8988T (cell line): ENCODE measurements at places on chromosomes 5 and 9.

GRCh38 chr5:68285851-68286611, 70.5 kb downstream of the PIK3R1 start:
- no peak for DNase-seq

GRCh38 chr9:134722120-134722701, 80.6 kb downstream of the COL5A1 start:
- no peak for DNase-seq

- DNase-seq: peak; percentile 50
These were observed 220.0 kb downstream of the GABBR2 start for GRCh38 chr9:98488571-98489312.

DNA sequence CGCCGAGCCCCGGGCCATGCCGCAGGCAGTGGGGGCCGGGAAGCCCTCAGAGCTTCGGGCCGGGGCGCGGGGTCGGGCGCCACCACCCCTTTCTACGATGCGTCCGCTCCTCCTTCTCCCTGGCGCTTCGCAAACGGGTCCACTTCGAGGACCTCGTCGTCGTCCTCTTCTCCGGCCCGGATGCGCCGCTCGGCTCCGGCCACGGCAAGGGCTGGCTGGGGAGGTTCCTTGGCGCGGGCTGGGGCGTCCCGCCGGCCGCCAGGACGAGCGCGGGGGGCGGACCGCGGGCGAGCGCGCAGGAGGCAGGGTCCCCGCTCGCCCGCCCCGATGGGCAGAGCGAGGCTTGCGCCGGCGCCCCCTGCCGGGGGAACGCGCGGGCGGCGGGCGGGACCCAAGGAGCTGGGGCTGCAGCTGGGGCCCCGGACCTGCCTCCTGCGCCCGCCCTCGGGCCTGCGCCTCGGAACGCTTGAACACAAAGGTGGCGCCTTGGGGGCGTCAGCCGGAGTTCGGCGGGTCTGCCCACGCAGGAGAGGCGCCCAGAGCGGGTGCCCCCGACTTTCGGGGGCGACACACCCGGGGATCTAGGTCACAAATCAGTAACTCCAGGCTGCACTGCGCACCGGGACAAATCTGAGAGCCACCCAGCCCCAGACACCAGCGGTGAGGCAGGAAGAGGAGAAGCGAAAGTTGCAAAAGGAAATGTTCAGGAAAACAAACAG, at the start of gene ROR2:
ROR2 (minus strand) TSS at position 283 of the 719 bp plus-strand sequence.
- no peak for DNase-seq

DNA sequence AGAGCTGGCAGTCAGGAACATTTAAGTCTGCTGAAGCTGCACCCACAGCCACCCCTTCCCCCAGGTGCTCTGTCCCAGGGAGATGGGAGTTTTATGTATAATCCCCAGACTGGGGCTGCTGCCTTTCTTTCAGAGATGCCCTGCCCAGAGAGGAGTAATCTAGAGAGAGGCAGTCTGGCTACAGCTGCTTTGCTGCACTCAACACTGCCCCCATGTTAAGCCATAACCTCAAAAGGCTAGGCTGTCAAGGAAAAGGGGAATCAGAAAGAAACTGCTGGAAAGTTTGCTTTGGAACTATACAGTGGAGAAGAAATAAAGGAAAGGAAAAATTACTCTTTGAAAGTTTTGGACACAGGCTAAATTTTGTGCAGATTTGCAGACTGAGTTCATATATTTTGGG, 127.2 kb downstream of the MACIR start:
- no peak for DNase-seq

GRCh38 chr5:94544031-94544650, 74.3 kb downstream of the KIAA0825 start:
- no peak for DNase-seq

DNA sequence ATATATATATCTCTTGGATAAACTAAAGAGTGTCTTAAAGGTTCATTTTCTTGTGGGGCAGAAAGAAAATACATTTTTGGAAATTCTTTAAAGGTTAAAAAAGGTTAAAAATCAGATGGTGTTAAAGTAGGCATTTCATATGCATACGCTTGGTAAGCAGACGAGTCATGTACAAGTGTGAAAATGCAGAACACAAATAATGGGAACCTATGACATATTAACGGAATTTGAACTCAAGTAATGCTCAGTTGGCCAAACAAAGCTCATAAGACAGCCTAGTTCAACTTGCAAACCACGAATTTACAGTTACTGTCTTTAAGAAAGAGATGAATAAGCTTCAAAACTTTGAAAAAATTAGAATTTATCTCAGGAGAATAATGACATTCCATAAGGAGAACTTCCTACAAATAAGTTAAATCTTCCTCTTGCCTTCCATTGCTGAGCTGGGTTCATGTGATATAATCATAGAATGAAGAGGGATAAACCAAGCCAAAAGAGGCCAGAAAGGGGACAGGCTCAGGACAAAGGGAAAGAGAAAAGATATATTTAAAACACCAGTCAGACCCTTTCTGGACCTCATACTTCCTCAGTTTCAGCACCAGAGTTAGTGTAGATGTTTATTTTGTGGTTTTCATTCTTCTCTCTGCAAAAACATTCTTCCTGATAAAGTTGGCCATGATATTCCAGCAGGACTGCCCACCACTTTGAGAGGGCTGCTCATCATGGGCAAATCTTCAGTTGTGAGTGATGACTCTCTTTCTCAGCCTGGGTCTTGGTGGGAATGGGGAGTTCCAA, 256.7 kb upstream of the CD180 start:
- no peak for DNase-seq

GRCh38 chr5:124253203-124253810, 493.1 kb downstream of the ZNF608 start:
- DNase-seq: no peak

DNA sequence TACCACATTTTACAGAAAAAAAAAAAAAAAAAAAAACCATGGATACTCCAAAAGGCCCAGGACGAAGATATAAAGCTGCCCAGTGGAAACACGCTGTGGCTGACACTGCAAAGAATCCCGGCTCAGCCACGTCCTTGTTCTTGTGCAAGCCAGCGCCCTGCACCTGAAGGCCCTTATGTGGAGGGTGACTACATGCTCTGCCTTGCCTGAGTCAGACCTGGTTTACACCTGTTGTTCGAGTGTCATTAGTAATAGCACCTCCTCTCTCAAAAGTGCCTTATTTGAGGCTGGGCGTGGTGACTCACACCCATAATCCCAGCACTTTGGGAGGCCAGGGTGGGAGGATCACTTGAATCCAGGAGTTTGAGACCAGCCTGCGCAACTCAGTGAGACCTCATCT, 54.3 kb upstream of the ZSWIM6 start:
- no peak for DNase-seq

DNA sequence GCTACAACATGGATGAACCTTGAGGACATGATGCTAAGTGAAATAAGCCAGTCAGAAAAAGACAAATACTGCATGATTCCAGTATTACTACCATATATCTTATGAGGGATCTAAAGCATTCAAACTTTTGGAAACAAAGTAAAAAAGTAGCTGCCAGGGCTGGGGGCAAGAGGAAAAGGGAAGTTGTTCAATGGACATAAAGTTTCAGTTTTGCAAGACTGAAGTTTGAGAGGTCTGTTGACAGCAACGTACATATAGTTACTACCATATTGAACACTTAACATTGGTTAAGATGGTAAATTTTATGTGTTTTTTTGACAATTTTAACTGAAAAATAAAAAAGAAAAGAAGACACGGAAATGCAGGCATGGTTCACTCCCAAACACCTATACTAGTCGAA, 77.6 kb downstream of the MAPKAP1 start:
- no peak for DNase-seq

- DNase-seq: no peak
These were observed 122.3 kb downstream of the CMYA5 start for GRCh38 chr5:79811904-79812303.

DNA sequence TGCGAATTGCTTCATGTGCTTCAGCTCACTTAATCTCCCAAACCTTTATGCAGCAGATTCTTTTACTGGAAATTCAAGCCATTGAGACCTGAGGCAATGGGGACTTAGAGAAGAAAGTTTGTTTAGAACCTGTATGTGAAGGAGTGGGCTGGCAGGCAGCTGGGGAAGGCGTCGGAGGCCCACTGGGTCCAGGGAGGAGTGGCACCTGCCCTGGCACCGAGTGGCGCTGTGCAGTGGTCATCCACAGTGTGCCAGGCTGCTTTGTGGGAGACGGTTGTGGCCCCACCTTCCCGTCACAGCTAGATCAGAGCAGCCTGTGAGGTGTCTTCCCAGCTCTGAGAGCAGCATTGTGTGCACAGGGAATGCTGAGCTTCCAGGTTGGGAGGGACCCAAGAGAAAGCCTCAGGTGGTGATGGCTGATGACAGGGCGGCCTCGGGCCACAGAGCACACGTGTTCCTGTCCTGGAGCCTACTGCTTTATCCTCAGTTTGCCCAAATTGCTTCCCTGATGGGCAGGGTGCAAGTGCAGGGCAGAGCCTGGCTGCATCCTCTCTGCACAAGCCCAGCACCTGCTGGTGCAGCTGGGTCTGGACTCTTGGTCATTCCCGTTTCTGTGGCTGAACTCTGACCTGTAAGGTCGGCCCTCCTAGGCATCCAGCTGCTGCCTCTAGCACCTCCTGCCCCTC, 175.2 kb downstream of the CACNA1B start:
- no peak for DNase-seq

- DNase-seq: no peak
These were observed 103.5 kb downstream of the GCNT1 start for GRCh38 chr9:76562511-76562911.
